ENCODE measurements at places on chromosomes 13 and 19. TPM values are rescaled to one million over a fixed set of nuclear protein-coding genes. Genes with fewer than 3 reads are reported as not detected.

TRPM4 gene
- 89.1 TPM for total RNA-seq

RXFP2 gene
- 0.09 TPM for total RNA-seq

LSR gene
- 87.2 TPM for total RNA-seq

TNNI3 gene
- 0.41 TPM for total RNA-seq

LILRB2 gene
- 11.5 TPM for total RNA-seq

HOMER3 gene
- total RNA-seq, result 34.3 TPM

SHISA7 gene
- not detected for total RNA-seq

OR4F17 gene
- total RNA-seq, result 0.35 TPM

TARM1 gene
- not detected for total RNA-seq

OVOL3 gene
- total RNA-seq, result not detected

SELENOV gene
- total RNA-seq, result not detected

FAAP24 gene
- 2.0 TPM for total RNA-seq

UBL5 gene
- total RNA-seq, result 322 TPM

MYBPC2 gene
- total RNA-seq, result 0.98 TPM

CCNA1 gene
- total RNA-seq, result 0.98 TPM

CYP4F8 gene
- not detected for total RNA-seq

PGLYRP1 gene
- total RNA-seq, result not detected

MUC16 gene
- total RNA-seq, result 0.41 TPM

NECTIN2 gene
- 110 TPM for total RNA-seq

VSTM1 gene
- total RNA-seq, result 0.35 TPM

C2CD4C gene
- 1.9 TPM for total RNA-seq

SIGLEC5 gene
- not detected for total RNA-seq

KLHL26 gene
- 16.1 TPM for total RNA-seq

METTL21C gene
- total RNA-seq, result not detected

KANK3 gene
- total RNA-seq, result 26.6 TPM

PTBP1 gene
- total RNA-seq, result 339 TPM

LCP1 gene
- 73.5 TPM for total RNA-seq

ELAVL1 gene
- total RNA-seq, result 64.7 TPM

KIR3DL1 gene
- 0.25 TPM for total RNA-seq

TUBB4A gene
- 4.4 TPM for total RNA-seq

OR10H3 gene
- not detected for total RNA-seq

PSG6 gene
- total RNA-seq, result not detected

ZNF571 gene
- 8.1 TPM for total RNA-seq

RFPL4AL1 gene
- not detected for total RNA-seq

NUDT19 gene
- total RNA-seq, result 11.7 TPM

UBE2L5 gene
- not detected for total RNA-seq

ZNF700 gene
- total RNA-seq, result 20.9 TPM
